GM04504 (cell line): ENCODE measurements at places on chromosomes 6 and 20.

DNA sequence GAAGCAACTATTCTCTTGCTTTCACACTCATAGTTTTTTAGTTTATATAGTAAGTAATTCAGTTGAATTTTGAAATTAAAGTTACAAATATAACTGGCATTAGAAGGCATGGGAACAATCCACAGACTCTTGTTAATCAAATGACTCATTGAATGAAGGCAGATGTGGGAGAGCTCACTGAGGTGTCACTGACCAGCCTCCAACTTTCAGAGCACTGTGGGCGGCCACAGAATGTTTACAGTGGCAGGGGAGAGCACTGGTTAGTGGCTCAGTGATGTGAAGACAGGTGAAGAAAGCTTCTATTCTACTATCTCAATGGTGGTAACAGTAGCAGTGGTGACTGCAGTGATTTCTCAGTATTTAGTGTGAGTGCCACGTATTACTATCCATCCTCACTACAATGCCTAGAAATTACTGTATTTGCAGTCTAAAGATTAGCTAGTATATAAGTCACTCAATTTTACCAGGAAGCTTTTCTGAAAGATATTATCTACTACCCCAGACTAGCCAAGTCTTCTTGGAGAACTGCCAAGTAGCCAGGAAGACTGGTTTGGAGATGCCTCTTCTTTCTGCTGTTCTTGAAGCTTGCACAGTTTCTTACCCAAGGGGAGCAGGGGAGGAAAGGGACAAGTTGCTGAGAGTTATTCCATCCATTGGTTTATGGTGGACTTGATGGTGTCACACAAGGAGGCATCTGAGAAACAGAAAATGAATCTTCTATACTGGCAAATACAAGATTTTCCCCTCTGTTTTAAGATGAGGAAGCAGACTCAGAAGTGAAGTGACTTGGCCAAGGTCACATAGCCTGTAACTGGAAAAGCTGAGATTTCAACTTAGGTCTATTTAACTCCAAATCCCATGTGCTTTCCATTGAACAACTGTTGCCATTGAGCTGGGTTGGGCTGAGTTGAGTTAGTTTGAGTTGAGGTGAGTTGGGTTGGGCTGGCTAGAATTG lies 231.2 kb downstream of the ANKRD60 start:
- peak; percentile 60 for DNase-seq

DNA sequence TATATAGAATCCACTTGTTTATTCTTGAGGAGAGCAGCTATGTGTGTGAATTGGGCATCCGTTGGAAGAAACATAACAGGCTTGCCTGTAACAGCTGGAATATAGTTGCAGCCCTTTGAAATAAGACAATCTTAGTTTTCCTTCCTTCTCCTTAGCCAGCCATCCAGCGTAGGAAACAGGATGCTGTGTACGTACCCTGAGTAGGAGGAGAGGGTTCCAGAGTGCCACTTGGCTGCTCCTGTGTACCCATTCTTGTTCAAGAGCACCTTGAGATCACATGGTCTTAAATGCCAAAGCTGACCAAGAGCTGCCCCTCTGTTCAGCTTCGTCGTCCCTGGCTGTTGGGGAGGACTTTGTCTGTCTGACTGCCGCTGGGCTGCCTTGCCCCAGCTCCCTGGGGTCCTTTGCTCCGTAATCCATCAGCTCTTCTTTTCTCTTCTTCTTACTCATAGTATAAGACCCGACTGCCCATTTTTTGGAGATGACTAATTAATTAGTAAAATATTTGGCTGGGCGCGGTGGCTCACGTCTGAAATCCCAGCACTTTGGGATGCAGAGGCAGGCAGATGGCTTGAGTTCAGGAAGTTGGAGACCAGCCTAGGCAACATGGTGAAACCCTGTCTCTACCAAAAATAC lies 49.0 kb downstream of the RREB1 start:
- peak; percentile 65 for DNase-seq

DNA sequence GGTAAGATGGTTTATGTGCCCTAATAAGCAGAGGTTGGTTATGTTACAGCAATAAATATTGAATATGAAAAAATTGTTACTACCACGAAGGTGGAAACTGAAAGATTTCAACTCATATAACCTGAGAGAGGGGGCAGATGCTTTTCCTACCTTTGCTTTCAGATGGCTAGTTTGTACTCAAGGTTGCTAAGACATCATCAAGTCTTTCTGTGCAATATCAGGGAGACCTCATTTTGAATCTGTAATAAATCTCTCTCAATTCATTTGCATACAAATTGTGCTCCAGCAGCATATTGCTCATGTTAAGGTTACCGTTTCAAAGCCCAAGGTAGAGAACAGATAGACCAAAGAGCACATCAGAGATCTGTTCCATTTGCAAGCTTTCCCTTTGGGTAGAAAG lies 220.4 kb downstream of the KHDC1L start:
- DNase-seq = no peak

- no peak for DNase-seq
Observed at GRCh38 chr6:41636833-41637193, 1.5 kb upstream of the MDFI start.

DNA sequence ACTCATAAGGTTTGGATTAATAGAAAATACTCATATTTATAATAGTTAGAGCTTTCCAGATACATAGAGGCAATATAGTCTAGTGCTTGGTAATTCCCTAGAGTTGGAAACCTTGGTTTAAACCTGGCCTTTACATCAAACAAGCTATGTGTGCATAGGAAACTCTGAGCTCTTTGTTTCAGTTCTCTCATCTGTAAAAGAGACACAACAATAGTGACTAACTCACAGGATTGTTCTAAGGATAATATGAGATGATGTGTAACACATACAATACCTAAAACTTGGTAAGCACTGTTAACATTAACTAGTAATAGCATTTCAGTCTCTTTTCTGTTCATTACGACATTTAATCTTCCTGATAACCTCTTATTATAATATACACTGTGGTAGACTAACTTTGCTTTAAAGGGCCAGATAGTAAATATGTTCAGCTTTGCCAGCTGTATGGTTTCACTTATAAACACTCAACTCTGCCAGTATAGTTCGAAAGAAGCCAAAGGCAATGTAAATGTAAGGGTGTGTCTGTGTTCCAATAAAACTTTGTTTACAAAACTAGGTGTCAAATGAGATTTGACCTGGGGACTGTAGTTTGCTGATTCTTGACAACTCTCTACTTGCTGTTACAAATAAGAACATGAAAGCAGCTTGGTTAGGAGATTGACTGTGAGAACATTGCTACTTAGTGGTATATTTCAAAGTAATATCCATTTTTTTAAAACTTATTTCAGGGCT lies 370.6 kb upstream of the FLRT3 start:
- no peak for DNase-seq

DNA sequence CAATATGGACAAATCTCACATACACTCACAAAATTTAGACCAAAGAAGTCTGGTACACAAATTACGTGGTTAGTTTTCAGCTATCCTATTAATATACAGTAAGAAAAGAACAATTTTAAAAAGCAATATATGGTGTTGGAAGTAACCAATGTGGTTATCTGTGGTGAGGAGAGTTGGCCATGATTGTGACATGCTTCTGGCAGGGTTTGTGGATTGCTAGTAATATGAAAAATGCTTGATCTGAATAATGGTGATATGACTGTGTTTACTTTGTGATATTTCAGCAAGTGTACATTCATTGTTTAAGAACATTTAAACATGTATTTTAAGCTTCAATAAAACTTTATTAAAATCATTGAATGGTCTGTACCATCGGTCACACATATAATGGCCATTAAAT lies 99.1 kb downstream of the ADGB start:
- no peak for DNase-seq

DNA sequence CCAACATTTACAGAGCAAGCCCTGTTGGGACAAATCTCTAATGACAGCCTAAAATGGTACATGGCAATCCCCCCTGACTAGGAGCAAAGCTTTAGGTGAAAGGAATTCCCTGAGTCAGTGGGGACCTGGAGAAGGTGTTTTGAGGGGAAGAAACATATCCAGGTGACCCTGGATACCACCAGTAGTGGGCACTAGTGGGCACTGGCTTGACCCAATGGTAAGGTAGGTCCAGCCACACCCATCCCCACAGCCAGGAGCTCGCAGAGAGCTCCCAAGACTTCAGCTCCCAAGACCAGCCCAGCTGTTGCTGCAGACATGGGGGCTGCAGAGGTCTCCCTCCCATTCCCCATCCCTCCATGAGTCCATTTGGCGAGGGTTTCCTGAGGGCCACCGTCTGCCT lies 19.5 kb downstream of the GRM4 start:
- no peak for DNase-seq
